ENCODE measurements at places on chromosomes 11 and 22. TPM values are rescaled to one million over a fixed set of nuclear protein-coding genes. Genes with fewer than 3 reads are reported as not detected.

DNA sequence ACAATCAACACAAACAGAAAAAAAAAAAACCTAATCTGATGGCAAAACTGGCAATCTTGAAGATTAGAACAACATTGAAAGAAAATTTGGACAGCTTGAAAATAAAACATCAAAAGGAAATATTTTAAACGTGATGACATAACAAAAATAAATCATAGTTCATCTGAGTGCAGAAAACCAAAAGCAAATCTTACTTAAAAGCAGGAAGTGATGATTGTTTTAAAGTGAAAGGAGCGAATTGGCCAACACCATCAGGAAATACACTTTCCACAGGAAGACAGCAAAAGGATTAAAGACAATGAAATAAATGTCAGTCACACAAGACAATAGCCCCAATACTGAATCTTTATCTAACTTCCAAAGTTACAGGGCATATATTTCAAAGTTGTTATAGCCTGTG, 696.5 kb upstream of the CHORDC1 start:
- no peak for DNase-seq

DNA sequence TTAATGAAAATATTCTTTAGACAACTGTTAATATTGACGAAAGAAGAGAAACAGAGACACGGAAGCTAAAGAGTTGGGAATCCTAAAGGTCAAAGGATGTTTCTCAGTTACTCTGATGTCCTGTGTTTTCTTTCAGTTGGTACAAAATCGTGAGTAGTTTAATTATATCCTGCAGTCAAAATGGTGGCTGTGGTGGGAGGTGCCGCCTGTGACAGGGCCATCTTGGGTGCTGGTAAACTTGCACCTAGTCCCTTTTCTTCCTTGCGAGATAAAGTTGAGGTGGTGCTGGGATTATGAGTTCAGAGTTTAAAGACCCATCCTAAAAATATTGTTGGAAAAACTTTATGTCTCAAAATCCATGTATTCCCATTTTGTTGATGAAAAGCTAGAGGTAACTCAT, 2.2 kb downstream of the CECR2 start:
- DNase-seq, result no peak

DNA sequence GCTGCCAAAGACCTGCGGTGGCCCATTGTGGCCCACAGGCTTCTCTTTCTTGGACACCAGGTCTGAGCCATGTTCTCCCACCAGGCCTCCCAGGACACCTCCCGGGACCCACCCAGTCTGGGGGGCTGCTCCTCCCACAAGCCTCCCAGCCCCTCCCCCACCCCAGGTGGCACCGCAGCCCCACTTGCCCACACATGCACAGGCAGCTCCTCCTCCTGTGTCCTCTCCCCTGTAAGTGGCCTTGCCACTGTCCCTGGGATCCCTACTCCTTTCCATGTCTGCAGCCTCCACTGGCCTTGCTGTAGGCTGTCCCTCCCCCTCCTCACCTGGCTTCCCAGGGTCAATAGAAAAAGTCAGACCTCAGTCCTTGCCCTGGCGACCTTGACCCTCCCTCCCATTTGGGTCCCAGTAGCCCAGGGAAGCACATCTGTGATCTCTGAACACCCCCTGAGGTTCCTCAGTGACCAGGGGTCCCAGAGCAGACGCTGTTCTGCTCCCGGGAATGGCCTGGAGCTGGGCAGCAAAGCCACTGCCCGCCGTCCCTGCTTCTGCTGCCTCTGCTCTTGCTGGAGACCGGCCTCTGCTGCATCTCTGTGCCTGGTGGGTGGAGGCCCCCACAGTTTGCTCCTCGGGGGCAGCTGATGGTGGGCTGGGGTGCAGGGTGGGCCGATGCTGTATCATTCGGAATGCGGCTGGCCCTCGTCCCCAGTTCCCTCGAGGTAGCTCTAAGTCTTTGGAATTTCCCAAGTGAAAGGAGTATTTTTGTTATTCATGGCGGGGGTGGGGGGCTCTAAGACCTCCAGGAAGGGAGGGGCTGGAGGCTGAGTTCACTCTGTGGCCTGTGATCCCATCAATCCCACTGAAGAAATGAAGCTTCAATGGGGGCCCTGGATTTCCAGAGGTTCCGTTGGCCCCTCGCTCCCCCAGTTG, 43.6 kb downstream of the ARHGAP8 start:
- no peak for DNase-seq

DNA sequence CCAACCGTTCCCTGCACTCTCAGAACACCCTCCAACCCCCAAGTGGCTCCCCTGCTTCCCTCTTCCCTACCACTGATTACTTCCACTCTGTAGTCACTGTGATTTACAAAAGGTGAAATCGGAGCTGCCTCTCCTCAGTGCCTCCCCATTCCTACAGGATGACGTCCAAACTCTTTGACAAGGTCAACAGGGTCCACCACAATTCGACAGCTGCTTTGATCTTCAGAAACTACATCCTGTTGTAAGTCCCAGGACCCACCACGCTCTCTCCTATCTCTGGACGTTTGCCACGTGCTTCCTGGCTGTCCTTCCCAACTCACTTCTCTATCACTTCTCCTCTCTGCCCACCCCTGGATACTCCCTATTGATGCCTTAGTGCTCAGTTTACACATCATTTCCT, 85.0 kb upstream of the EIF3D start:
- DNase-seq, result no peak

GRCh38 chr22:46069521-46070214, 80.7 kb upstream of the PPARA start:
- DNase-seq, result peak; percentile 94

- DNase-seq, result no peak
Observed at GRCh38 chr11:77395460-77396173, 78.3 kb downstream of the PAK1 start.

DNA sequence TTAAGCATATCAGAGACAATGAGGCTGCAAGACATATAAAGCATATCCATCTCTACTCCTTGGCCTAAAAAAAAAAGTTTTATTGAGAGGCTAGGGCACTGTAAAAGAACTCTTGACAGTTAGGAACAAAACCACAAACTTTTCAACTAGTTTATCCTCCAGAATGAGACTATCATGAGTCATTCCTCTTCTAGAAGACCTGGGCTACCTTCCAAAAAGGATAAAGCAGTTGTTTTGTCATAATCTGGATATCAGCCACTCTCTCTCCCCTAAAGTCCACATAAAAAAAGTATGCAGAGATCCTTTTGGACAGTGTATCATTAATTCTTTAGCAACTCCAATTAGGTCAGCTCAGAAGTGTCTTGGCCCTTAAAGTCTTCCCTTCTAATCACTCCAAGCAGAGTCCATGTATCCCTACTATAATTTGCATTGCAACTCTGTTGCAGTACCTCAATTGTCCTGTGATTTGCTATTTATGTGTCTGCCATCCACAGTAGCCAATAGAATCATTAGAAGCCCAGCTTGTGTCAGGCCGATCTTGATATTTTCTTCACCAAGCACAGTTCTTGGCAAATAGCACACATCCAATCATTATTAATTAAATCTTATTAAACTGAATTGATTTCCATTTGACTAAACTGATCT, 10.4 kb downstream of the OR51T1 start:
- no peak for DNase-seq

DNA sequence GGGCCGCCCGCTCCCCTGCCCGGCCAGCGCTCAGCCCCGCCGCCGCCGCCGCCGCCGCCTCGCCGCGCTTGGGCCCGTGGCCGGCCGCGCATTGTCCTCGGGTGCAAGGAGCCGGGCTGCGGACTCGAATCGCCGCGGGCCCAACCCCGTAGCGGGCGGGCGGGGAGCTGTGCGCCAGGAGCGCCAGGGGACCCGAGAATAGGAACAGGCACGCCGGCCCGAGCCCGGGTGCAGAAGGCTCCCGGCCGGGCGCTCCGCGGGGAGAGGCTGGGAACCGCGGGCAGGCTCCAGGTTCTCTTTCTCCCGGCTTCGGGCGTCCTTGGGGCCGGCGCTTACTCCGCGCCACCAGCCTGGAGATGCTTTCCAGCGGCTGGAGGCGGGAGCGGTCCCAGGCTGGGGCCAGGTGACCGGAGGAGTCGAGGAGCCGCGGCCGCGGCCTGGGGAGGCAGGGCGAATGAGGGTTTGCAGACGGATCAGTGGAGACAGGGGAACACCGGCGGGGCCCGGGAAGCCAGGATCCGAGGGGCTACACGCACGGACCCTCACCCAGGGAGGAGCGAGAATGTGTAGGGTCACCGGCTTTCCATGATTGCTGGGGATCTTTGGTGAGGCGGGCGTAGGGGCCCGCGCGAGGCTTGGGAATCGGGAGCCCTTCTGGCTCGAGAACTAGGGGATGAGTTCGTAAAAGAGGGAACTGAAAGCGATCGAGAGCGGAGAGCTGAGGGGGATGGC, 726 bp downstream of the PKNOX2 start:
- peak; percentile 83 for DNase-seq

- no peak for DNase-seq
Observed at GRCh38 chr11:70067591-70068341, 10.4 kb upstream of the ANO1 start.

- DNase-seq, result no peak
Observed at GRCh38 chr11:59785818-59786217, 24.8 kb downstream of the MRPL16 start.

Gene IGLL5
- polyA plus RNA-seq, result not detected

Gene OR2D2
- not detected for polyA plus RNA-seq

Gene PANX1
- 4.6 TPM for polyA plus RNA-seq

Gene DDTL
- polyA plus RNA-seq, result 2.7 TPM

Gene RAG2
- 0.41 TPM for polyA plus RNA-seq

Gene OR5P2
- not detected for polyA plus RNA-seq

Gene MTFP1
- 38.9 TPM for polyA plus RNA-seq

Gene CTNND1
- polyA plus RNA-seq, result 32.2 TPM

Data from right cardiac atrium (tissue), 5 donors.